ENCODE measurements at places on chromosomes 11 and 22. TPM values are rescaled to one million over a fixed set of nuclear protein-coding genes. Genes with fewer than 3 reads are reported as not detected.

The KLHL22 gene
- total RNA-seq, result 6.3 TPM

The MYO7A gene
- 1.4 TPM for total RNA-seq

The POU2AF3 gene
- 0.37 TPM for total RNA-seq

The KIRREL3 gene
- 8.8 TPM for total RNA-seq

The TYR gene
- total RNA-seq, result not detected

The SLCO2B1 gene
- total RNA-seq, result 6.7 TPM

The DEPDC7 gene
- 7.9 TPM for total RNA-seq

The CLDN5 gene
- not detected for total RNA-seq

The OR6T1 gene
- total RNA-seq, result not detected
